ENCODE measurements at places on chromosomes 7 and 10. TPM values are rescaled to one million over a fixed set of nuclear protein-coding genes. Genes with fewer than 3 reads are reported as not detected.

- DNase-seq = no peak
Observed at GRCh38 chr10:14378387-14378960, 47.8 kb upstream of the FRMD4A start.

DNA sequence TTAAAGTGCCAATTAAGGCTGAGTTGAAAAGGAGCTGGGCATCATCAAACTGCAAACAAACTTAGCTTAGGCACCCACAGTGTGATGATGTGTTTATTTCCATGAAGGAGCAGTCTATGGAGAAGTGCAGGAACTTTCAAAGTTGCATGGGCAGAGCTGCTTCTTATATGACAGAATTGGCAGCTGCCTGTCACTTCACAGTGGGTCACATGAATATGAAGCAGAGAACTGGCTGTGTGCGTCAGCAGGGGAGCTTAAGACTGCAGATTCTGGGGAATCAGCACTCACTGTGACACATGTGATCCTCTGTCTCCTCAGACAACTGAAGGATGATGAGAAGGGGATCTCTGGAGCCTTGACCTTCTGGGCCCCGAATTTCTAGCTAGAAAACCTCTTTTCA lies 36.6 kb downstream of the RBM28 start:
- DNase-seq = no peak

ZNF438 gene
- 3.9 TPM for total RNA-seq

DNA sequence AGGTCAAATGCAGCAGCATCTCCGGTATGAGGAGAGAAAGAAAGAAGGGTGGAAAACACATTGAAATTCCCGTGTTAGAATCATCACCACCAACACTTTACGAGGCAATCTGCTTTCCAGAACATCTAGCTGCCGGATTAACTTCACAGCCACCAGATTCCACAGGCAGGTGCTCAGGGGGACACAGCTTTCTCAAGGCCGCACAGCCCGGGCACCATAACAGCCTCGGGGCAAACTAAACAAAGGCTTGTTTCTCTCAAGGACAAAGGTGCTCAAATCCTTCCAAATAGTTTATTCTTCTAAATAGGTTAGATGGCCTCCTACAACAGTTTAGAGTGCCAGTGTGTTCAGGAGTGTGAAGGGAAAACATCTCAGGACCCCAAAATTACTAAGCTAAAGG lies 156.3 kb downstream of the DIP2C start:
- no peak for DNase-seq

PDCD4 gene
- total RNA-seq = 55.5 TPM
